Kidney glomerular epithelial cell (primary cell): ENCODE measurements at places on chromosomes 7 and 10.

DNA sequence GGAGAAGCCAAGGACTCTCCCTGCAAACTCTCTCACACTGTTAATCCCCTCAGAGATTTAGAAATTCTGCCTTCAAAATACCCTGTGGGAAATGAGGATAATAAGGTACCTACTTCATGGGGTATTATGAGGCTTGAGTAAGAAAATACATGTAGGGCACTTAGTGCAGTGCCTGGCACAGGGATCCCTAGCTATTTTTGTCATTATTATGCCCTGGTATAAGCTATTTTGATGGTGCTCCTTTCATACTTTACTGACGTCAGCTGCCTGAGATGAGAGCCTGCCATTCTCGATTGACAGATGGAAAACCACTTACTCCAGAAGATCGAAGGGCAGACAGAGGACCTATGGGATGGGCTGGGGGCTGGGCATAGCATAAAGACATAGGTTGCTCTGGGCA is 30.1 kb downstream of the MKX start:
- DNase-seq = no peak

GRCh38 chr7:68754414-68754813 is 843.9 kb upstream of the AUTS2 start:
- DNase-seq = no peak

DNA sequence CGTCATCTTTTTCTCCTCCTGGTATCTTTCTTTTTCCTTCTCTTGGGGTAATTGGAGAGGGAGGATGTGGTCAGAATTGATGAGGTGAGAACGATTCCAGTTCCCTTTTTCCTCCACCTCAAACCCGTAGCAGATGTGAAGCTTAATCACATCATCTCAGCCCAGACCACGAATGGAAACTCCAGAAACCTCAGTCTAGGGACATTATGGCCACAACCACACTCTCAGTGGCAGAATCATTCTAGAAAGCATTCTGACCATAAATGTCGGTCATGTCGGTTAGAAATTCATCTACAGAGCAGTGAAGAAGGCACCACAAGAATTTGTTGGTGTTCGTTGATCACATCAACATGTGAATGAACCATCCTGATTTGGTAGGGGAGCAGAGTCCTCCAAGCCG is 78.7 kb downstream of the GATA3 start:
- no peak for DNase-seq

GRCh38 chr10:73591935-73592699 is 975 bp upstream of the USP54 start:
- peak; percentile 67 for DNase-seq

DNA sequence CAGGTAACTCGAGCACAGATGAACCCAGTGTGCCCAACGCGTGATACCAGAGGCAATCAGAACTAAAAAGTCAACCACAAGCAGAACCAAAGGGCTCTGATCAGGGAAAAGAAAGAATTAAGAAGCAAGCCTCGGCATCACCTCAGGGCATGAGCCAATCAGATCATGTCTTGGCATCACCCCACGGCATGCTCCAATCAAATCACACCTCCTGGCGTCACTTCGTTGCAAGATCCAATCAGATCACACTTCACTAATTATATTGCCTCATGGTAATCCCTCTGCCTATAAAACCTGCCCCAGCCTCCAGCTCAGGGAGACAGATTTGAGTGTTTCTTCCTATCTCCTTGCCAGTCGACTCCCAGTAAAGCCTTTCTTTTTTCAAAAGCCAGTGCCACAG is 46.8 kb downstream of the TYW1B start:
- DNase-seq = no peak

GRCh38 chr10:6170638-6171037 is 32.1 kb upstream of the PFKFB3 start:
- no peak for DNase-seq

DNA sequence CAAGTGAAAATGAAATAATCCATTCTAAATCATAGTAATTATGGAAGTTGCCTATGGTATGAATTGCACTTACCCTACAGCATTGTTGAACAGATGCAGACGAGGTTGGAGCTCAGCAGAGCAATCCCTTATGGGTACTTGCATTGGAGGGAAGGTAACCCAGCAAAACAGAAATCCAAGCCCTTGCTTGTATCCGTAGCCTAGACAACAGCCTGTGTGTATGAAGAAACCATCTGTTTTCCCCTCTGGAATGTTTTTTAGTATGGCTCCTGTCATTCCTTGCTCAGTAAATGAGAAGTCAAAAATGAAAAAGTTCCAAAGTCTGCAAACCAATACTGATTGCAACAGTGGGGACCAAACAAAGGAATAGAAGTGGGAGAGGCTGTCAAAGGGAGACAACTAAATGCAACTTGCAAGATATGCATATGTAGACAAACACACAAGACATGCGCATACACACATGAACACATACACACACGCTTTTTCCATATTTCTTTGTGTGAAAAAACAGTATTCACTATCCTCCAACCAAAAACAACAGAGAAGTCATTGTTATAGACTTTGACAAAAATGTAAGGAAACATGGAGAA is 260.8 kb downstream of the DYNC1I1 start:
- no peak for DNase-seq
